ENCODE measurements at places on chromosomes 7 and 10.

DNA sequence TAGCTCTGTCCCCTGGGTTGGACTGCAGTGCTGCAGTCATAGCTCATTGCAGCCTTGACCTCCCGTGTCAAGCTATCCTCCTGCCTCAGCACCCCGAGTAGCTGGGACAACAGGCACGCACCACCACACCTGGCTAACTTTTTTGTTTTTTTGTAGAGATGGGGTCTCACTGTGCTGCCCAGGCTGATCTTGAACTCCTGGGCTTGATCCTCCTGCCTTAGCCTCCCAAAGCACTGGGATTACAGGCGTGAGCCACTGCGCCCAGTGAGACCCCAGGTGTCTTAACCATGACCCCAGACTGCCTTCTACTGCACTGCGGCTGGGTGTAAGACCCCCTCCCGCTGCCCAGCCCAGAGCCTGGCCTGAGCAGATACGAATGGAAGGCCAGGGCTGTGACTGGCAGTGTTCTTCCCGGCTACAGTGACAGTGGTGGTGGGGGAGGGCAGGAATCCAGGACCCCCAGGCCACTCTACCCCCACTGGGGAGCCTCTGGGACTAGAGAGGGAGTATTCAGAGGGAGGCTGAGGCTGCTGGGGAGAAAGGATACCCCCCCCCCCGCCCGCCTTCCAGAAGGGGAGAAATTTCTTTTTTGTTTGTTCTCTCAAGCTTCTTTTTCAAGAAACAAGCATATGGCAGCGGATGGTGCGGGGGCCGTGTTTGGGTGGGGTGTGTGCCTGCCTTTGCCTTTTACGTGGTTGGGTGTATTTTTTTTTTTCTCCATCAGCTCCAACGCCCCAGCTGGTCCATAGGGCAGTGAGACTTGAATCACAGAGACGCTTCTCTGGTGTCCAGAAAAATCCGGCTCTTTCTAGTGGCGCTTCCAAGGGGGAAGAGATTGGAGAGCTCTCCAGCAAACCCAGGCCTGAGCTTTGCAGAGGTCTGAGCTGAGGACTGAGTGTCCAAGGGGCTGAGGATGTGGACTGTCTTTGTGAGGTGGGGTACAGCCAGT is 36.6 kb downstream of the GTF2IRD1 start:
- no peak for DNase-seq

DNA sequence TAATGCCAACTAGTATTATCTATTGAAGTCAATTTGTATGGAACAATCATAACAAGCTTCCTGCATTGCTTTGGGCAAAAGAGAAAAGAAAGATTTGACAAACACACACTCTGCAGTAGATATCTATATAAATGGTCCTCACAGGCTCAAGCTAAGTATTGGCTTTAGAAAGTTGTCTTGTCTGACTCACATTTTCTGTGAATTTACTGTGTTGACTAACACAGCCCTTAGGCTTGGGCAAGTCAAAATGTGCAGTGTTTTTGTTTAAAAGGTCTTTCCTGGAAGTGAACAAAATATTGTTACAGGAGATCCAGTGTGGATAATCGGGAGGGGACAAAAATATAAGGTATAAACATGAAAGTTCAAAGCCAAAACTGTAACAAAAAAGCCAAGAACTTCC is 194.4 kb downstream of the RELN start:
- no peak for DNase-seq

GRCh38 chr10:63920926-63921325 is 399.7 kb downstream of the REEP3 start:
- no peak for DNase-seq

GRCh38 chr7:4726566-4726965 is 44.5 kb downstream of the FOXK1 start:
- DNase-seq, result no peak

- no peak for DNase-seq
Measured at GRCh38 chr7:96200740-96201139, 121.2 kb downstream of the SLC25A13 start.

DNA sequence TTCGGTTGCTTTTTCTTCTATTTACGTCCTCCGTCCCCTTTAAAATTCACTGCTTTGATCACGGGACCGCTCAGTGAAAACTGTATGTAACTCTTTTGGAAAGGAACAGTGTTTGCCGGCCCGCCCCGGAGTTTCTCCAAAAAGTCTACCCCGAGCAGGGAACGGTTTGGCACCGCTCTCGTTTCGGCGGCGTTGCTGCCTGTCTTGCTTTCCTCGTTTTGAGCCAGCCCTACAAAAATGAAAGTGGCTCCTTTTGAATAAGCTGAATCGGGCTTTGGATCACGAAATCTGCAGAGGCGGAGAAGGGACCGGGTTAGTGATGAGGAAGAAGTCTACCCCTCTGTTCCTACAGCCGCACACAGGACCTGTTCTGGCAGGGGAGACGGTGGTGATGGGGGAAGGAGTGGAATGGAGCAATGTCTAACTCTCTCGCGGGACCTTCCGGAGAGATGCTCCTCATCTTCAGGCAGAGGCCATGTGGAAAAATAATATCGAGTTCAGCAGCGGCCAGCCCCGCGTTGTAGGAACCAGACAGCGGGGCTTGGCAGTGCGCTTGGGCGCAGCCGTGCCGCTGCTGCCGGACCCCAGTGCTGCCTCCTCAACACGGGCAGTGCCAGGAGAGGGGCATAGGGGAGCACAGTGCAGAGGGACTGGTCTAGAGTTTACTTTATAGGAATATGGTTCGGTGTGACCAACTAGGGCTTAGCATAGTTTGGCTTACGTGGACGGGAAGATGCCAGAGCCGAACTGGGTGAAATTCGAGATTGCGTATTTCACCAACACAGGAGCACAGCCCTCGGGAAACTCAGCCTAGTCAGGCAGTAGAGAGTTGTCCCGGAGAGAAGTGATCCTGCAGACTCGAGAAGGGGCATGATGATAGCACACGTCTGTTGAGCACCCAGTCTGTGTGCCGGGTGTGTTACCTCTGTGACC is 1.4 kb downstream of the HTRA1 start:
- DNase-seq, result no peak

- no peak for DNase-seq
Measured at GRCh38 chr7:27901028-27901760, 161.2 kb downstream of the TAX1BP1 start.

- no peak for DNase-seq
Measured at GRCh38 chr7:2260820-2261219, 18.8 kb downstream of the NUDT1 start.

- no peak for DNase-seq
Measured at GRCh38 chr10:63241841-63242281, 108.7 kb downstream of the NRBF2 start.

DNA sequence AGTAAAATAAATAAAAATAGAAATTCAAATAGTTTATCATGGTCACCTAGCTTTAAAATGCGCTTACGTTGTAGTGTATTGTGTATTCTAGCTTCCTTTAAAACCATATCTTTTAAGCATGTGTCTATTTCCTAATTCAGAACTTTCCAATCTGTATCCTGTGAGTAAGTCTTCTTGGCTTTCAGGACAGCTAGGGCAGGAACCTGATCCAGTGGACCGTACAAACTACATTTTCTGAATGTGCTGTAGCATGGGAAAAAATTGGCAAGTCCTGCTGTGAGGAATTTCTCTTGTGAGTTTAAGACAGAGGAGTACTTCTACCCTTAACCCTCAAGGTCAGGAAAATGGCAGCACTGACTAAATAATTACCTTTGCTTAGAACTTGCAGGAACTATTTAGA is 12.1 kb downstream of the OPN1SW start:
- no peak for DNase-seq

- no peak for DNase-seq
Measured at GRCh38 chr7:86158111-86158510, 485.6 kb upstream of the GRM3 start.

- DNase-seq, result no peak
Measured at GRCh38 chr7:465710-466400, 53.8 kb downstream of the PDGFA start.

DNA sequence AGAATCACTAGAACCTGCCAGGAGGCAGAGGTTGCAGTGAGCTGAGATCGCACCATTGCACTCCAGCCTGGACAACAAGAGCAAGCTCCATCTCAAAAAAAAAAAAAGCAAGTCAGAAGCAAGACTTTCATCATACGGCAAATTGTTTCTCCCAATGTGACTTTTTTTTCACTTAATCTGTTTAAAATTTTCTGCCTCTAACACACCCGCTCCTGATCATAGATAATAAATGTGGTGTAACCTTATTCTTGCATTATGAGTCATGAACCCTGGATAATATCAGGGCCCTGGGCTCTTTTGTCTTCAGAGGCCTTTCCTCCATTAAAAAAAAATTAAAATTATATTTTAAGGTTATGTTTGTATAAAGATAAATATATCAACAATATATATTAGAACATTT is 111.4 kb upstream of the JCAD start:
- DNase-seq, result no peak

DNA sequence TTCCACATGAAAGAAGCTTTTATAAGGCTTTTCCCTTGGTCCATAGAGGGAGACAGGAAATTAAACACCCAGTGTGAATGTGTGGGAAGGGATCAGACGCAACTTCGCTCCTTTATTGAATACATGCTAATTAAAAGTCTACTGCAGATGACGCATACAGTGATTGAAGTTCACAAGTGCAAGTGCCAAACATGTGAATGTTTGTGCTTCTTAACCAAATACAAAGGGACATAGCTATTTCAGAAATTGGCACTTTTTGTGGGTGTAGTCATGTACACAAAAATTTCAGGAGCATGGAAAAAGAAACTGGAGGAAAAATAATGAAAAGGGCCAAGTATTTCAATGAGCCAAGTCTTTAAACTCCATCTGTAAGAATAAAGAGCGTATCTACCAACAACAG is 283.7 kb downstream of the SKAP2 start:
- no peak for DNase-seq

- DNase-seq, result no peak
Measured at GRCh38 chr10:58137813-58138212, 129.9 kb downstream of the IPMK start.

- no peak for DNase-seq
Measured at GRCh38 chr7:124701955-124702354, 63.6 kb downstream of the GPR37 start.

- DNase-seq, result no peak
Measured at GRCh38 chr10:54060572-54060971, 740.5 kb downstream of the PCDH15 start.

- DNase-seq, result no peak
Measured at GRCh38 chr7:157930926-157931466, 594.2 kb downstream of the DNAJB6 start.

GRCh38 chr10:28680358-28680752 is 3.0 kb downstream of the BAMBI start:
- DNase-seq, result no peak

GRCh38 chr10:61592581-61592980 is 70.1 kb upstream of the CABCOCO1 start:
- DNase-seq, result no peak

DNA sequence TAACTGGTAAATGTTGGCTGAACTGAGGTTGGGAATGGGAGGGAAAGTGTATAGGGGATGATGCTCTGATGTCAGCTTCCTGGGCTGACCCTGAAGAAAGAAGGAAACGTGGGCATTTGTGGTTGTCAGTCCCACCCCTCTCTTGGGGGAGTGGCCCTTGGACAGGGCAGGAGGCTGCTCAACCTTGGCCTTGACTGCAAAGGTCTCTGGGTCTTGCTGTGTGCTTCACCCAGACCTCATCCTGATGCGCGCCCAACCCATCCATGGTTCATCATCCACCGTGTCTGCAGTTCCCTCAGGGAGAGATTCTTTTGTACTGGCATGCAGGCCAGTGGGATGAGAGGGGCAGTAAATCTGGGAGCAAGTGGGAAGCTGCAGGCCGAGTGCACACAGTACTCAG is 4.7 kb upstream of the ZYX start:
- DNase-seq, result no peak

DNA sequence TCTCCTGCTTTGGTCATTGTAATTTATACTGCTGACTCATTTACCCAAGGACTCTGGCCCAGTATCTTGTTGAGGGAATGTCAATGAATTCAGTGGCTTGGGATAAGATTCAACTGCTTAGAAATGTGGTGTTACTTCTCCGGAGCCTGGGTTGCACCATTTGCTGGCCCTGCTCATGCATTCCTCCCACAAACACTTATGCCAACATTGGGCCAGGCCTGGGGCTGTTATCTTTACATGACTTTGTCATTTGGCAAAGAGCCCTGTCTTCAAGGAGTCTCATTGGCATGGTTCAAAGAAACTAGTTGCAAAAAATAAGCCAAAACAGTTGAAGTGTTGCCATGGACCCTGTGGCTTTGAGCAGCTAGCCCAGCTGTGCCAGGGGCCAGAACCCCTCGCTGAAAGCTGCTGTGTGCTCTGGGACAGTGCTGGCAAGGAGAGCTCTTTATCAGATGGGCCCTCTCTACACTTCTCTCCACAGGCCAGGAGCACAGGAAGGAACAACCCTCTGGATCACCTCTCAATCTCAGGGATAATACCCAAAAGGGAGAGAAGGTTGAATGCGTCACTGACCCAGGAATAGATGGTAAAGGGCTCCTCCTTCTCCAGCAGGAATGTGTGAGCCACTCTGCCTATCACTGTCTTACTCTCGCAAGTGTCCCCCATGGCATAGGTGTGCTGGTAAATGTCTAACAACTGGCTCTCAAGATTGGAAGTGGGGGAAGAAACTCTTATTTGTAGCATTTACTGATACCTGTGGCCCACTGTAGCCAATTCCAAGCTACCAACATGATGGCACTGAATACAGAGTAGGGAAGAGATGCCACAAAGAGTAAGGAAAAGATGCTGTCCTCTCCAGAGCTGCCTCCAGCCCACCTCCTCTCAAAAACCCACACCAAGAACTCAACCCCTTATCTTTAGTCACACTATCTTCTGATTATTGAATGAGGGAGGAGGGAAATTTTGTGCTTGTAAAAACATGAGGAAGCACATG is 23.5 kb upstream of the PDE1C start:
- DNase-seq, result no peak

- DNase-seq, result no peak
Measured at GRCh38 chr7:33276729-33277128, 147.4 kb downstream of the BBS9 start.

GRCh38 chr7:50868426-50869100 is 85.9 kb upstream of the GRB10 start:
- DNase-seq, result no peak

GRCh38 chr10:48467669-48468068 is 137.2 kb downstream of the ARHGAP22 start:
- no peak for DNase-seq

DNA sequence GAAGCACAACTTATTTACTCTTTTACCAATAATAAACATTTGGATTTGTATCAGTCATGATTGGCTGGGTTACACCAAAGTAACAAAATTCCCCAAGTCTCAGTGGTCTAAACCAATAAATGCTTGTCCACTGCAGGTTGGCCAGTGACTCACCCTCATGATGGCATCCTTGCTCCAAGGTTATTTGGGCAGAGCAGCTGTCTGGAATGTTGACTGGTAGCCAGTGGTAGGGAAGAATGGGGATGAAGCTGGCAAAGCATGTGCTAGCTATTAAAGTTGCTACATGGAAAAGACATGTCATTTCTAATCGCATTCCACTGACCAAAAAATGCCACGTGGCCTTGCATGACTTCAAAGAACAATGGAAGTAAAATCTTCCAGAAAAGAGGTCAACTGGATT is 1168.7 kb upstream of the CELF2 start:
- DNase-seq, result no peak

Measured in caudate nucleus (tissue), 63 donors.